ENCODE measurements at places on chromosomes 7 and 10.

- DNase-seq: no peak
Observed at GRCh38 chr10:31754803-31755624, 173.6 kb downstream of the ARHGAP12 start.

DNA sequence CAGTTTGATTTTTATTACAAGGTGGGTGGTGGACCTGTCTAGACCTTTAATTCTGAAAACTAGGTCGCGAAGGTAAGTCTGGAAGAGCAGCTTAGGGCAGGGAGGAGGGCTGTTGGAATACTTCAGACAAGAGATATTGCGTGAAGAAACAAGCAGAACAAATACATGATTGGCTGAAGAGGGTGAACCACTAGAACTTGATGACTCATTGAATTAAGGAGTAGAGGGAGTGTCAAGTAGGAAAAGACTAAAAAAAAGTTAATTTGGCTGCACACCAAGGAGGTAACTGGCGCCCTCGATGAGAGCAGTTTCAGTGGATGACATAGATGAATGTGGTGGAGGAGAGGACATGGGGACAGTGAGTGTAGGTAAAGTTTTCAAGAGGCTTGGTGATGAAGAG is 41.3 kb downstream of the WNT2 start:
- no peak for DNase-seq

- DNase-seq: no peak
Observed at GRCh38 chr7:155533120-155533826, 13.1 kb downstream of the CNPY1 start.

DNA sequence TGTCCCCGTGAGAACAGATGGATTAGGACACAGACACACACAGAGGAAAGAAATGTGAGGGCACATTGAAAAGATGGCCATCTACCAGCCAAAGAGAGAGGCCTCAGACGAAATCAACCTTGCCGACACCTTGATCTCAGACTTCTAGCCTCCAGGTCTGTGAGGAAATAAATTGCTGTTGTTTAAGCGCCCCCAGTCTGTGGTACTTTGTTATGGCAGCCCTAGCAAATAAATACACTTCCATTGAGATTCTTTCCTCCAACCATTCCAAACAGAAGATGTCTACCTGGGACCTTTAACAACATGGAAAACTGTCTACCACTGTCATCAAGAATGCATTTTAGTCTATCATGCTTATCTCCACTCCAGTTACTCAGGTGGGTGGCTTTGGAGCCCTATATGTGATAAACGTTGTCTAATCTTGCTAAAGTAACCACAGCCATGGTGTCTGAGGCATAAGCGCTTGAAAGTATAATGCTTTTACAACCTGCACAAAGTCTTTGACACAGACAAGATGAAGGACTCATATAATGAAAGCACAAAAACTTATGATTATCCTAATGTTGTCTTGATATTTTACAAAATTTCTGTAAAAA is 244.3 kb downstream of the MTERF1 start:
- DNase-seq: peak; percentile 4

DNA sequence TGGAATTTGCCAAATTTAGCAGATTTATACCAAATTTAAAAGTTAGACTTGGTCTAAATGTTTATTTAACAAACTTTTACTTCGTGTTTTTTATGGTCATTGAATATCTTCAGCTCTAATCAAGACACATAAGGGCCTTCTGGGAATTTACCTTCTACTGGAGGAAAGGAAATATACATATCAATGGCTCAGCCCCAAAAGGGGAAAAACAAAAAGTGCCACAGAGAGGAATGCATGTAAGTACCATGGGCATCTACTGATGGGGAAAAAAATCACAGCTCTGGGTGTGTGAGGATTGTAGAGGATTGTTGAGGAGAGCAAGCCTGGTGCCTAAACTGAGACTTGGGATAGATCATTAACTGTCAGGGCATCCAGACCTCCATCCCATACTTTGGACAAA is 260.3 kb downstream of the SORCS1 start:
- no peak for DNase-seq

DNA sequence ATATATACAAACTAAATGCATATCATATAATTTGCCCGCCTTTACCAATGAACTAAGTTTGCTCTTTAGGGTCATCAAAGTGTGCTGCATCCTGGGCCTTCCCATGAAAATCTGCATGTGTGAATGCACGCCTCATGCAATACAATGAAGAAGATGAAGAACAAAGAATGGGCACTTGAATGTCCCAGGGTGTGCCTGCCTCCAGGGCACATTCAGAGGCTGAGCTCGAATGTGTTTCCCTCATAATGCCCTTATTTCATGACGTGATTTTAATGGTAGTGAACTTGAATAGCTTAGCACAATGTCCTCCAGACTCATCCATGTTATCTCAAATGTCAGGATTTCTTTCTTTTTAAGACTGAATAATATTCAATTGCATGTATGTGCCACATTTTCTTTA is 824.9 kb downstream of the TNS3 start:
- DNase-seq: no peak

DNA sequence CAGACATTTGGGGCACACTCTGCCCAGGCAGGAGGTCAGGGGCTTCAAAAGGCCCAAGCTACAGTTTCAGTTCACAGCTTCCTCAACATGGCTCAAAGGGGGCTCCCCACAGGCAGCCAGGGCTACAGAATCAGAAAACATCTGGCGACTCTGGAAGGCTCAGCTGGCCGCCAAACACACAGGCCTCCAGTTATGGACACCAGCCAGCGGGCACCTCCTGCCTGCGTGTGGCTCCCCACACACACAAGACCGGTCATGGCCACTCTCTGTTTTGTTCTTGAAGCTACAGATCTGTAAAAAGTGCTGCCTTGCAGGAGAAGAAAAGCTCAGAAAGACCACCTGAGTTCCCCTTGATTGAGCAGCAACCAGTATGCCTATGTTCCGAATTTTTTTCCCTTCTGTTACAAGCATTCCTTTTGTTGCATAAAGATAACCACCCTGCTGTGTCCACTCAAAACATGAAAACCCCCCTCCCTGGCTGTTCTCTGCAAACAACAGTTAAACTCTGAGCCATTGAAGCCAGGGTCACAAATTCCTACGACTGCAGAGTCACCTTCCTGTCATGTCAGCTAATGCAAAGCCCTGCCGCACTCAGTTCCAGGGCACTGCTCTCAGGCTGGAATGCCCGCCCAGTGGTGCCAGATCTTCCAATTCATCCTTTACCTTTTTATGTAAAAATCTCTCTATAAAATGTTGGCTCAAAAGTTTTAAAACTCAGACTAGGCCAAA is 33.6 kb downstream of the VSTM4 start:
- DNase-seq: no peak

DNA sequence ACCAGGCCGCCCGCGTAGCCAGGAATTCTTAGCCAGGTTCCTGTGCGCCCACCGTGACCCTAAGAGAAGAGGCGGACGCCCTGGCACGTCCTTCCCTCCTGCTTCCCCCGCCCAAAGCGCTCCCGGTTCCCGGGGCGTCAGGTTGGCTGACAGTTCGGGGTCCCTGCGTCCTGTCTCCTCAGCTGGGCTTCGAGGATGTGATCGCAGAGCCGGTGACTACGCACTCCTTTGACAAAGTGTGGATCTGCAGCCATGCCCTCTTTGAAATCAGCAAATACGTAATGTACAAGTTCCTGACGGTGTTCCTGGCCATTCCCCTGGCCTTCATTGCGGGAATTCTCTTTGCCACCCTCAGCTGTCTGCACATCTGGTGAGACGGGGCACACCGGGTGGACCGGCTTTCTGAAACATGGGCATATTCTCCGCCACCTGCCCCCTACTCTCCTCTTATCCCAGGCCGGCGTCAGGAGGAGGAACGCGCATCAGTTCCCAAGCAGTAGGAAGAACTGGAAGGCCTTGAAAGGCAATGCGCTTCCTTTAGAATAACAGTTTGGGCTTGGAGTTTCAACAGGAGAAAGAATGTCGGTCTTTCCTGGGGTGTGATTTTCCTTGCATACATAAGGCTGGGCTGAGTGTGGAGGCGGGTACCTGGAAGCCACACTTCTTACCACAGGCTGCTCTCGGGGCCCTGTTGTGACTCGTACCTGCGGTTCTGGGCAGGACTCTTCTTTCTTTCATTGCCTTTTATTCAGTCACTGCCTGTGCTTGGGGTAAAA is 728 bp downstream of the CAV2 start:
- DNase-seq: peak; percentile 42

- DNase-seq: no peak
Observed at GRCh38 chr10:112671743-112672142, 224.7 kb downstream of the VTI1A start.

- DNase-seq: peak; percentile 6
Observed at GRCh38 chr7:8365499-8366110, 67.8 kb upstream of the NXPH1 start.

- DNase-seq: no peak
Observed at GRCh38 chr7:121113288-121113687, 124.8 kb downstream of the CPED1 start.

DNA sequence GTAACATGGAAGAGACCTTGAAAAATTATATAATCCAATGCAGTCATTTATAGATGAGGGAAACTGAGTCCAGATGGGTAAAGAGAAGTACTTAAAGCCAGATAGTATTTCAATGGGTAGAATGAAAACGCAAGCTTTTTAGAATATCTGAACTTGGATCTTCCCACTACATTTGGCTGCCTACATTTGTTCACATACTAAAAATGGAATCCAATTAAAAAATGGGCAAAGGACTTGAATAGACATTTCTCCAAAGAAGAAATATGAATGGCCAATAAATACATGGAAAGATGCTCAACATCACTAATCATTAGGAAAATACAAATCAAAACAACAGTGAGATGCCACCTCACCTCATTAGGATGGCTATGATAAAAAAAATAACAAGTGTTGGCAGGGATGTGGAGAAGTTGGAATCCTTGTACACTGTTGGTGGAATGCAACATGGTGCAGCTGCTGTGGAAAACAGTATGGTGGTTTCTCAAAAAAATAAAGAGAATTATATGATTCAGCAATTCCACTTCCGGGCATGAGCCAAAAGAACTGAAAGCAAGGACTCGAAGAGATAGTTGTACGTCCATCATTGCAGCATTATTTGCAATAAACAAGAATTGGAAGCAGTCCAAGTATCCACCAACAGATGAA is 188.0 kb downstream of the FRMD4A start:
- DNase-seq: no peak

- no peak for DNase-seq
Observed at GRCh38 chr10:71015674-71016073, 127.3 kb upstream of the PCBD1 start.

- DNase-seq: no peak
Observed at GRCh38 chr7:159238541-159238940, 93.9 kb upstream of the VIPR2 start.

DNA sequence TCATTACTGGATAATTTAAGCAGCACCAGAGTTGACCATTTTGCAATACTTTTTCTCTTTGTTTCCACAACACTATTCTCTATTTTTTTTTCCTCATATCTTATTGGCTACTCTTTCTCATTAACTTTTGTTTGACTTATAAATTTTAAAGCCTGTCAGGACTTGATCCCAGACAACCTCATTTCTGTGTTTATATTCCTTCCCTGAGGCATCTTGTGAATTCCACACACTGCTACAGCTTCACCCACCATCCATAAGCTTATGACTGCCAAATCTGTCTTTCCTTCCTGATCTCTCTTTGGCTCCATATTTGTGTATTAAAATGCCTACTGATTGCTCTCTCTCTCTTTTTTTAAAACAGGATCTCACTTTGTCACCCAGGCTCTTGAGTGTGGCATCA is 124.6 kb upstream of the MBL2 start:
- no peak for DNase-seq

DNA sequence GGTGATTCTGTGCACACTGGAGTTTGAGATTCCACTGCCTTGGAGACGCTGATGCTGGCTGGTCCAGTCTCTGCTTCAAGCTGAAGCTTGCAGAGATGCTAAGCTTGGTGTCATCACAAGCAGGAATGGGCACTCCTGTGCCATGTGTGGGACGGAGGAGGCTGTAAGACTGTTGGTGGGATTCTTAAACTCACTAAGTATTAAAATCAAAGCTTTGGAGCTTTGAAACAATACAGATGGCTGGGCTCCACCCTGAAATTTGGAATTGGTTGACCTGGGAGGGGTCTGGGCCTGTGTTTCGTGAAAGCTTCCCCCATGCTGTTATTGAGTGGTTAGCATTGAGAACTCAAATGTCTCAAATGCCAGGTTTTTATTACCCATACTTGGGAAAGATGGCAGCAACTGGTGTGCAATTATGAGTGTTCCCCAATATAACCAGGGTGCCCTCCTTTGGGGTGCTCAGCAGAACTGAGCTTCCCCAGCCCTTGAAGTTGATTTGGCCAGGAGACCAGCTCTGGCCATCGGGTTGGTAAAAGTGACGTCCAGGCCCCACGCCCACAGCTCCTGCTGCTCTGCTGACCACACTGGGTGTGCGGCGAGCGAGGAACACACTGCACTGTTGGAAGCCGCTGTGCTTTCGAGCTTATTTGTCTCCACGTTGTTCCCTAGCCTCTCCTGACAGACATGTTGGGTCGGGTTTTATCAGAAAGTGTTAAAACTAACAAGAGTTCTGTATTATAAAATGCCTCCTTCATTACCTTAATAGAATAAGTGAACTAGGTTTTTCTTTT is 377.7 kb downstream of the GLRX3 start:
- no peak for DNase-seq

DNA sequence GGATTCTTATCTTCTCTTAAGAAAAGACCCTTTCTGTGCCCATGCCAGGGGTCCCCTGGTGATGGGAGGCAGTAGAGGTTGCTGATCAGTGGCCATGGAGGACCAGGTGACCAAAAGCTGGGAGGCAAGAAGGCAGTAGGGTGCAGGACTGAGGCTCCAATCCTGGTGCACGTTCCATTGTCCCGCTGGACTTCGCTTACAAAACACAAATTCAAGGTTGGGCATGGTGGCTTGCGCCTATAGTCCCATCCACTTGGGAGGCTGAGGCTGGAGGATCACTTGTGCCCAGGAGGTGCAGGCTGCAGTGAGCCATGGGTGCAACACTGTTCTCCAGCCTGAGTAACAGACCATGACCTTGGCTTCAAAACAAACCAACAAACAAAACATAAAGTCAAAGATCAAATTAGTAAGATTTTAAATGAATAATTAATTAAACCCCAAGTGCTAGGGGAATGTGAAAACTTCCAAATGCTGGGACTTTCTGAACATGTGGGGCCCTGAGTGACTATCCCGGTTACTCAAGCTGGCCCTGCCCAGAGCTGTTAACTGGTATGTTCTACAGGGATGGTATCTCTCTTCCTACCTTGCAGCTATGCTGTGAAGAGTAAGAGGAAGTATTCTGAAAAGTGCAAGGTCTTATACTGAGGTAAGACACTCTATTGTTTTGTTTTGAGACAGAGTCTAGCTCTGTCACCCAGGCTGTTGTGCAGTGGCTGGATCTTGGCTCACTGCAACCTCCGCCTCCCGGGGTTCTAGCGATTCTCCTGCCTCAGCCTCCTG is 97.6 kb downstream of the LYZL2 start:
- no peak for DNase-seq

DNA sequence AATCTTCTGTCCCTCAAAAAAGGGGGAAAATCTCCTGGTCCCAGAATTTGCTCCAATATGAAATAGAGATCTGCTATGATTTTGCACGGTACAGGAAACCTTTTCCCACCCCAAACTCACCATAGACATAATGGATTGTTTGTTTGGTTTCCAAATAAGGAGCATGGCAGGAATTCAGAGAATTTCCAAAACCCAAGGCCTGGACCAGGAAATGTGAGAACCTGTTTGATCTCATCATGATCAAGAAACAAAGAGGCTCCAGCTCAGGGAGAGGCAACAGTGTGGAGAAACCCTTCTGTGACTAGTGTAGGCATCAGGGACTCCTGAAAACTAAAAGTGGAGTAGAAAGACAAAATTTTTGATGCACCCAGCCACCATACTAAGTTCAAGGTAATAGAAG is 1548.1 kb upstream of the LRRTM3 start:
- no peak for DNase-seq

- DNase-seq: no peak
Observed at GRCh38 chr7:68461430-68461829, 1136.8 kb upstream of the AUTS2 start.

- DNase-seq: no peak
Observed at GRCh38 chr7:130442601-130443000, 1.8 kb upstream of the CEP41 start.
